Stimulated activated CD4-positive, alpha-beta T cell treated with anti-CD3 and anti-CD28 coated beads, Interleukin-1b, Interleukin-23, amount 100 ng/mL, for 1 hour (primary cell): ENCODE measurements at places on chromosomes 5 and 9.
A peak's percentile ranks its signal among the peaks of the same experiment; 100 is the strongest.

DNA sequence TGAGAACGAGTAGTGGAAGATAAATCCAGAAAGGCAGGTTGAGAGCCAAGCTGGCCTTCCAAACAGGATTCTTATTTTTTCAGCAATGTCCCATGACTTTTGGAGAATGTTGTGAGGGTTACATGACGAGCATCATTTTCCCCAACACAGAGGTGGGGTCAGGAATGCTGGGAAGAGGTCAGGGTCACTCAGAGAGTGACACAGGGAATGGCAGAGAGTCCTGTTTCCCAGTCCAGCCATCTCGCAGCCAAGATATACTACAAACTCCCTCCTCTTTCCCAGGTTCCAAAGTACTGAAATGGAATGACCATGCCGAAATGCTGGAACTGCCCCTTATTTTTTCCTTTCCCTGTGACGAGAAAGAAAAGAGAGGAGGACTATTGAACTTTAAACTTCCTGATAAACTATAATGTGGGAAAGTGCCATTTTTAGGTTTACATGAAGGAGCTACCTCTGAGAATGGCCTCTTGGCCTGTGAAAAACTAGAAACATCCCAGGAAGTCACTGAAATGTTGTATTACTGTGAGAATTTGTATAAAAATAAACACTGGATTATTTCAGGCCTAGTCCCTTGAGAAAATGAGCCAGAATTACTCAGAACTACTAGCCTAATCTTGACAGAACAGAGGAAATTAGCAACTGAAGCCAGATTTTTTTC, 420.4 kb downstream of the CETN3 start:
- DNase-seq: no peak

DNA sequence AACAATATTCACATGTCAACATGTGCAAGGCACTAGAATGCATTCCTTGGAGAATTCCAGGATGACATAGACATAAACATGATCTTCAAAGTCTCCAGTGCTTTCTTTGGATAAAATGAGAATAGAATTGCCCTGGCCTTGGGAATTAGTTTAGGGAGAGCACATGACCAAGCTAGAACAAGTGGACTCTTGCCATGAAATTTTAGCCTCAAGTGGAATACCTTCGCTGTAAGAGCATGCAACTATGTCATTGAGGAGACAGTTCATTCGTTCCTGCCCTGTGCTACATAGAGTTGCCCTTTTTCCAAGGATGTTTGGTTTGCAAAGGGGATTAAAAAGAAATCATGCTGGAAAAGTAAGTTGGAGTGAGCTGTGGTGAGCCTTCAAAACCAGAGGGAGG, 42.7 kb downstream of the ZFAND5 start:
- no peak for DNase-seq

DNA sequence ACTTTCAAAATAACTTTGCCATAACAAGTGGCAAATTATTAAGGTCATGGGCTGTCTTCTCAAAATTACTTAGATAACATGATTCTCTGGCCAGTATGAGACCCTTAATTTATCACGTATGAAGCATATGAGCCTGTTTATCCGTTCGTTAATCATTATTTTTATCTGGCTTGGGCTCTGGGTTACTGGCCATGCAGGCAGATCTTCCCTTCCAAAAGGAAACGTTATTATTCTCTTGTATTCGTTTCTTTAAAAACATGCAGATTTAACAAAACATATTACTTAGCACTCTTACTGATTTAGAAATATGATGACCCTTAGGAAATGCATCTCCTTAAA, 148.6 kb downstream of the DOCK8 start:
- DNase-seq: no peak

GRCh38 chr9:133294257-133294656, 19.3 kb upstream of the ABO start:
- no peak for DNase-seq

GRCh38 chr5:13993926-13994325, 49.4 kb upstream of the DNAH5 start:
- DNase-seq: no peak

DNA sequence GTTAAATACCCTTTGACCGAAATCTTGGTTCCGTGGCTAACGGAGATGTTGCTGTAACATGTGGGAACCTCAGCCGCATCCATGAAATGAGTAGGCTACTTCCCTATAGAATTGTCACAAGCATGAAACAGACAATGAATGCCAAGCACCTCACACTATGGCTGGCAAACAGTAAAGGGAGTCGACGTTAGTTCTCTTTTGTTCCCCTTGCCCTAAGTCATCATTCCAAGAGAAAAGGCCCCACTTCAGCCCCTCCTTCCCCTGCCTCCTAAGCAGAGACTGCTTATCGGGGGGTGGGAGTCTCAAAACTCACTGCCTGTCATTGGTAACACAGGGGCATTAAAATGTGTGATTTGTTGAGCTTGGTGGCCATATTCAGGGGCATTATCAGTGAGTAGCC, 159.6 kb downstream of the MAPKAP1 start:
- DNase-seq: no peak

DNA sequence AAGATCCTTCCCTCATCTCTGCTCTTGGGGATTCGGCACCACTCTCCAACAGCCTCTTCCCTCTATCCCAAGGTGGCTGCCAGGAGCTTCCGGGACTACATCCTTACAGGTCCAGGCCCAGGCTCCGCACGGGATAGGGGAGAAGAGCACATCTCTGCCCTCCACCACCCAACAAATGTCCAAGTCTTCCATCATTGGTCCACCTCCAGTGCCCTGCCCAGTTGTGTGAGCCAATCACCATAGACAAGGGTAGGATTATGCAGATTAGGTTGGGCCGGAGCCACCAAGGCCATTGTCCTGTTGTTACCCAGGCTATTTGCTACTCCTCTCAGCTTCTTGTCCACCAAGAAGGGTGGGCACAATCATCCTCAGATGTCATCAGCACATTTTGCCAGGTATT, 9.1 kb downstream of the UNC5A start:
- DNase-seq: no peak

GRCh38 chr5:144864118-144864517, 693.4 kb downstream of the KCTD16 start:
- DNase-seq: no peak

DNA sequence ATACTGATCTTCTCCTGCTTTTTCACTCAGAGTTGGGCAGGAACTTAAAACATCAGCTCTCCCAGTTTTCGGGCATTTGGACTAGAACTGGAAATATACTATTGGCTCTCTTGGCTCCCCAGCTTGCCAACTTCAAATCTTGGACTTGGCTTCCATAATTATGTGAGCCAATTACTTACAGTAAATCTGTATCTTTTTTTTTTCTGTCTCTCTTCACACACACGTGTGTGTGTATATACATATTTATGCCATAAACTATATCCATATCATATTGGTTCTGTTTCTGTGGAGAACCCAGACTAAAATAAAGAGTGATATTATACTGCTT, 379.6 kb upstream of the PRR16 start:
- DNase-seq: no peak

- DNase-seq: peak; percentile 54
Measured at GRCh38 chr5:139774980-139775661, 20.5 kb upstream of the PSD2 start.

DNA sequence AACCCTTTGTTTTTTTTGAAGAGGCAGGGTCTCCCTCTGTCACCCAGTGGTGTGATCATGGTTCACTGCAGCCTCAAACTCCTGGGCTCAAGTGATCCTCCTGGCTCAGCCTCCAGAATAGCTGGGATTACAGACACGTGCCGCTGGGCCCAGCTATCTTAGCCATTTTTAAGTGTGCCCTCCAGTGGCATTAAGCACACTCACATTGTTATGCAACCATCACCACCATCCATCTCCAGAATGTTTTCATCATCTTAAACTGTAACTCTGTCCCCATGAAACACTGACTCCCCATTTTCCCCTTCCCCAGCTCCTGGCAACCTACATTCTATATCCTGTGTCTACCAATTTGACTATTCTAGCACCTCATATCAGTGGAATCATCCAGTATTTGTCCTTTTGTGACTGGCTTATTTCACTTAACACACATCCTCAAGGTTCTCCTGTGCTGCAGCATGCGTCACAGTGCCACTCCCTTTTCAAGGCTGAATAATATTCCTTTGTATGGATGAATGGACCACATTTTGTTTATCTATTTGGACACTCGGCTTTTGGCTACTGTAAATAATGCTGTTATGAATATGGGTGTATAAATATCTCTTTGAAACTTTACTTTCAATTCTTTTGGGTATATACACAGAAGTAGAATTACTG, 12.5 kb upstream of the RAPGEF1 start:
- no peak for DNase-seq

- no peak for DNase-seq
Measured at GRCh38 chr9:114384836-114385396, 2.9 kb downstream of the AKNA start.

DNA sequence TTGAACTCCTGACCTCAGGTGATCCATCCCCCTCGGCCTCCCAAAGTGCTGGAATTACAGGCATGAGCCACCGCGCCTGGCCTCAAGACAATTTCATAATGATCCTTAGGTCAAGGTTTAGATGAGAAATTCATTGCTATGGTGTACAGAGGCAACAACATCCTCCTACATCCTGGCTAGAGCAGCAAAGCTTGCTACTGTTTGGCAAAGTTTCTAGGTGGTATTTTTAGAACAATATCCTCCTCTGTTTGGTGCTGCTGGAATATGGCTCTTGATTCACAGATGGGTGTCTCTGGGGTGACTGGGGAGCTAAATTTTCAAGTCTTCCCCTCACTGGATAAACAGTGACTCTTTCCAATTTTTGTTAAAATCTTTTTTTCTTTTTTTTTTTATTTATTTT, 30.6 kb downstream of the CRHBP start:
- DNase-seq: no peak

DNA sequence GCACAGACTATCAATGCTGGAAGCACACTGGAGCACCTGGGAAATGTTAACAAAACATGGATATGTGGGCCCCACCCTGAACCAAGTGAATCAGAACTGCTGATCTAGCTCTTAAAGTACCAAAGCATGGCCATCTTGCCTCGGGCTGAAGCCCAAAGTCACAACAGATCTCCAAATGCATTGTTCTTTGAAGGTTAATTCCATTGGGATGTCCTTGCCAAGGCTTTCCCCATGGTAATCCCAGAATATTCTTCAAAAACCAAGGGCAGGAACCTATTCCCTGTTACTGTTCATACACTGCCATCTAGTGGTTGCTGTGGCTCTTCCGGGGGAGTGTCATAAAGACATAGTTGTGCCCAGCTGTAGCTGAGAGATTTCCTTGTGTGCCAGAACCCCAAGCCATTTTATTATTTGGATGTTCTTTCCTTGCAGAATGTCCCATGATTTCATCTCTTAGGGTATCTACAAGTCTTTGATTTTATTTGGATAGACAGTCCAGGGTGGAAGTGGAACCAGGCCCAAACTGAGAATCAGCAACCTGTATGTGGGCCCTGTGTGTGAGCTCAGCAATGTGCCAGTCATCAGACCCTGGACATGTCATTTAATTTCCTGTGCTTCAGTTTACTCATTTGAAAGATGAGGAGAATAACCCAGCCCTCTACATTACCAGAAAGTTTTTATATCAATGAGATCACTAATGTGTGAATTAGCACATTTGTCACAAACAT, 290.0 kb downstream of the ACTL7B start:
- DNase-seq: no peak

- no peak for DNase-seq
Measured at GRCh38 chr5:1278656-1279442, 16.0 kb downstream of the TERT start.

- no peak for DNase-seq
Measured at GRCh38 chr9:114200721-114201300, 45.5 kb downstream of the COL27A1 start.

DNA sequence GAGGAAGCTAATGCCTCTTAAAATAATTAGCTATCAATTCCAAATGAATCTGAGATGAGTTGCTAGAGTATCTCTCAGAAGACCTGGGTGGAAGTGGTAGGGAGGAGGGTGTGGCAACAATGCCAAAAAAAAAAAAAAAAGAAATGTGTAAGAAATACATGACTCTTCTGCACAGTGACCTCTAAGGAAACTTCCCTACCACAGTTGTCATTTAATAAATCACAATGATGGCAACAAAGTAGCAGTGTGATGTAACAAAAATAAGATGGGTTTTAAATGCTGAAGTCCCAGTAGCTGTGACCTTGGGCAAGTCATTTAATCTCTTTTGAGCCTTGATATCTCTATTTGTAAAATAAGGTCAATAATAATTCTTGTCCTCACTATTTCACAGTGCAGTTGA, 7.2 kb downstream of the FOXD1 start:
- DNase-seq: no peak
